ENCODE measurements at places on chromosomes 1 and 21.

DNA sequence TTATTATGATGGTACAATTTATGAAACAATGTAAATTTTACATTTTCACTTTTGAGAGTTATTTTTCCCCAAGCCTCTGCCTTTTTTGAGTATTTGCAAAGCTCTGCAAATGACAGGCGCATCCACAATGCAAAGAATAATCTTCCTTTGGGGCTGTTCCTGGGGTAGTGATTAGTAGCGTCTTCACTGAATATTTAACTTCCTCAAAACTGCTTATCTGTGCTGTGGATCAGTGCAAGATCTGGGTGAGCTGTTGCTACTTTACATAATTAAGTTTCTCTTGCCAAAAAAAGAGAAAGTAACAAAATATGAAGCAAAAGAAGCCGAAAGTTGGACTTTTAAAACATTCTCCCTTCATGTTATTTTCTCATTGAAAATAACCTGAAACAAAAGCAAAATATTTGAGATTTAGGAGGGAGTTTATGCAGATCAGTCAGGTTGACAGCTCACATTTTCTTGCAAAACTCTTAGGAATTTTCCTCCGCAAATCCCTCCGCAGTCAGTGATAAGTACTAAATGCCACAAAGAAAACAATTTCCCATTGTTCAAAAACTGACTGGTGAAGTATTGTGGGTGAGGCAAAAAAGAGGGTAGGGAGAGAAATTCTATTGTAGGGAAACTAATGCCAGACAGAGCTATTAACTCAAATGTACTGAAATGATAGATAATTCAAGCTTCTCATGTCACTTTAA lies 276.4 kb upstream of the B3GALT2 start:
- DNase-seq = no peak

- no peak for DNase-seq
These were observed 4.9 kb downstream of the SLAMF8 start for GRCh38 chr1:159831412-159832141.

DNA sequence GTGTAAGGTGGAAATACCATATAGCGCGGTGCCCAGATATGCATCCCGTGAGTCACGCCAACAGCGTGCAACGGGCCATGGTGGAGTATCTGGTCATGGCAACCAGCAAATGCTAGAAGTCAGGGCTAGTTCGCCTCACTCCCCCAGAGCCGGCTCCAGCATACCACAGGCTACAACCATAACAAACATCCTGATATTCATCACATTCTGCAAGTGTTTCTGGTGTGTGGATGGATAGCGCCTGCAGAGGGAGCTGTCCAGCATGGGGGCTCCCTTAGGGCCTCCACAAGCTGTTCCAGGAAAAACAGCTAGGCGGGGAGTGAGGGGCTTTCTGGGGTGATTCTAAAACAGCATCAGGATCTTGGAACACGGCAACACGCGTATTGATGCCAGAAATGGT lies 6.8 kb downstream of the C1orf198 start:
- DNase-seq = no peak

DNA sequence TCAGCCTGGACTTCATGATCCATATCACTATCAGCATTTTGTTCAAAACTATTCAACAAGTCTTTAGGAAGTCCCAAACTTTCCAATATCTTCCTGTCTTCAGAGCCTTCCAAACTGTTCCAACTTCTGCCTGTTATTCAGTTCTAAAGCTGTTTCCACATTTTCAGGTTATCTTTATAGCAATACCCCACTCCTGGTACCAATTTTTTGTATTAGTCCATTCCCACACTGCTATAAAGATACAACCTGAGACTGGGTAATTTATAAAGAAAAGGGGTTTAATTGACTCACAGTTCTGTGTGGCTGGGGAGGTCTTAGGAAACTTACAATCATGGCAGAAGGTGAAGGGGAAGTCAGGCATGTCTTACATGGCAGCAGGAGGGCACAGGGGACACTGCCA lies 18.3 kb upstream of the DNAH14 start:
- no peak for DNase-seq

Data from adipocyte (in vitro differentiated cells).